ENCODE measurements at places on chromosomes 12 and 14.

GRCh38 chr14:103100281-103101121, 6.0 kb downstream of the EXOC3L4 start:
- DNase-seq = no peak

GRCh38 chr14:94346841-94347240, 23.7 kb upstream of the SERPINA6 start:
- no peak for DNase-seq

DNA sequence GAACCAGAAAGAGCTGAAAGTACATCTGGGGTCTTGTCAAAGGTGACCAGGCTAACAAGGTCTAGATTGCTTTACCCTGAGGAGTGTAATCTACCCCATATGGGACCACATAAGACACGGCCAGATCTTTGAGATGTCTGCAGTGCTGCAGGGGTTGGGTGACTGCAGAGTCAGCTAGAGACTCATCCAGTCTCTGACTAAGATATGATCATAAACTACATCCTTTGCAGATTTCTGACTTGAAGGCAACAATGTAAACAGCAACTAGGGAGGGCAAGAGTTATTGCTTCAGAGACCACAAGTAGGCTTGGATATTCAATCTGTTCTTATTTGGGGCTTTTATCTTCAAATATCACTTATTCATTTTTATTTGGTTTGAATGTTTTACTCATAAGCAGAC, 1080.5 kb upstream of the FOXG1 start:
- DNase-seq = no peak

DNA sequence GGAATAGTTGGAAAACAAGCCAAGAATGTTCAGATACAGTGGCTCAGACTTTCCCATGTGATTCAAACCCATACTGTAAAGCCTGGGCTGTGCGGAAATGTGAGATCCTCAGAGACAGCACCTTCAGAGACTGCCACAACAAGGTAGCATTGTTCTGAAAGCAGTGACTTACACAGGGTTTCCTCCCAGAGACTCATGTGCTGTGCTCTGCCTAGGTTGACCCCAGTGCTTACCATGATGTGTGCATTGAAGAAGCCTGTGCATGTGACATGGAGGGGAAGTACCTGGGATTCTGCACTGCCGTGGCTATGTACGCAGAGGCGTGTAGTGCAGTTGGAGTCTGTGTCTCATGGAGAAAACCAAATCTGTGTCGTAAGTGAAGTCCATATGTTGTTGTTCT, 219.4 kb downstream of the LRRK2 start:
- no peak for DNase-seq

GRCh38 chr12:70555081-70555480, 82.1 kb downstream of the PTPRB start:
- no peak for DNase-seq

GRCh38 chr14:84217066-84217465, 1312.9 kb upstream of the FLRT2 start:
- DNase-seq = no peak

- no peak for DNase-seq
These were observed 37.8 kb upstream of the PPP1CC start for GRCh38 chr12:110780448-110780847.

All from NCI-H2107 (cell line).